A375 (cell line): ENCODE measurements at places on chromosomes 7 and 10. TPM values are rescaled to one million over a fixed set of nuclear protein-coding genes. Genes with fewer than 3 reads are reported as not detected.

BICC1 gene
- total RNA-seq: 2.9 TPM in 2 replicates

CPA2 gene
- total RNA-seq: 0.48 TPM in 1 of 2 replicates, not detected in the other

XRCC2 gene
- 12.2 and 13.6 TPM in 2 replicates for total RNA-seq

OPALIN gene
- not detected in 2 replicates for total RNA-seq

CUX1 gene
- 28.2 and 32.4 TPM in 2 replicates for total RNA-seq

RNLS gene
- not detected in 2 replicates for total RNA-seq
